ENCODE measurements at places on chromosomes 6 and 20.
A peak's percentile ranks its signal among the peaks of the same experiment; 100 is the strongest.

DNA sequence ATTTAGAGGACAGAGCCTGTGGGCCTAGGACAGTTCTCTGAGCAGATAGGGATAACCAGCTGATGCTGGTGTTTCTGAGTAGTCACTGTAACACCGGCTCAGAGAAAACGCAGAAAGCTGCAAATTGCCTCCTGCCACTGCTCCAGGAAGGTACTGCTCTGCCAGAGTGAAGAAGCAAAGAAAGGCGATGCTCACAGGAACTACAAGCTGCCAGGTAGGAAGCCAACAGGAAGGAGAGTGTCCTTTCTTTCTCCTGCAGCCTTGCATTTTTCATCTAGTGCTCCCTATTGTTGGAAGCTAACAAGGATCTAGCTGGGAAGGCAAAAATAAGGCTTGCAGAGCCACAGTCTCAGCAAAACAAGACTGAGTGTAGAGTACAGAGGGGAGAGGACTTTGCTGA lies 70.7 kb upstream of the RAB32 start:
- DNase-seq, result no peak

GRCh38 chr20:18174906-18175683 lies 37.4 kb downstream of the KAT14 start:
- no peak for DNase-seq

- DNase-seq, result no peak
Measured at GRCh38 chr6:108677357-108677756, 116.6 kb downstream of the FOXO3 start.

- no peak for DNase-seq
Measured at GRCh38 chr20:56424931-56425330, 12.9 kb downstream of the CASS4 start.

DNA sequence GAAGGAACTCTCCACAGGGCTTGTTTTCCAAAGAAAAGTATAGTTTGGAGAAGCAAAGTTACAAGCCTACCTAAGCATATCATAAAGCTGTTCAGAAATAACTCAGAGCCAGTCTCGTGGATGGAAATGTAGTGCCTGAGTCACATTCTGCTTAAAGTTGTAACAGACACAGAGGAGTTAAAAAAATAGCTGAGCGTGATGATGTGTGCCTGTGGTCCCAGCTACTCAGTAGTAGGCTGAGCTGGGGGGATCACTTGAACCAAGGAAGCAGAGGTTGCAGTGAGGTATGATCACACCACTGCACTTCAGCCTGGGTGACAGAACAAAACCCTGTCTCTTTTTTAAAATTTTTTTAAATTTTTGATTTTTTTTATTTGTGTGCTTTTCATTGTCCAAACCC lies 6.6 kb downstream of the ALDH5A1 start:
- no peak for DNase-seq

DNA sequence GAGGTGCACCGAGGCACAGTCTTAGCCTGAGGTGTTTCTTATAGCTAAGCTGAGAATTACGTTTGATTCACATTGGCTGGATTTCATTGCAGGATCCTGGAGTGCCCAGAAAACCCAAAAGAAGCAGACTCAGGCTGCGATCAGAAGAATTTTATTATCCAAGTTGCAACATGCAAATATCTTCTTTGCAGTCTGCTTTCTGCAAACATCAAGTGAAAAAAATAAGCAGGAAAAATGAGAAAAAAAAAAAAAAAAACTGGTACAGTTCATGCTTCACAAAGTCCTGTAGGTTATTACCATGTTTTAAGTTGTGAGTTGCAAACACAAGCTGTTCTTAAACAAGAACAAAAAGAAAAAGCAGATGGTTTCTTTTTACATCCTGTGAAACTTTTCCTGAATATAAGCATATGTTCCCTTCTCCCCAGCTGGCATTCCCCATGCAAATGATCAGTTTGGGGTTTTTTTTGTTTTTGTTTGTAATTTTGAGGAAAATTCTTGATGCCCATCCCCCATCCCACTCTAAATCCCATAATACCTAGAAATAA lies 349.0 kb downstream of the CBLN4 start:
- no peak for DNase-seq

DNA sequence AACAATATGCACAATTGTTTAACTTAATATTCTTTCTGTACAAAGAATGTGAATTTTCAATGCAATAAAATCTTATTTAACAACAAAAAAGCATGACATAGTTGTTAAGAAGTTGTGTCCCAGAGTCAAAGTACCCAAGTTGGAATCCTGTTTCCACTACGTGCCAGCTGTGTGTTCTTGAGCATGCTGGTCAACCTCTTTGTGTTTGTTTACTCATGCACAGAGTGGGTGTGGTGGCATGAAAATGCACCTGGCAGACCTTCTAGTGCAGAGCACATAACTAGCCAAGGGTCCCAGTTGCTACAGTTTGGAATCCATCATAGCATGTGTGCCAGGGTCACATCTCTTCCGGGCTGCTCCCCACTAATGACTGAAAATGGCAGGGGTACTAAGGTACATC lies 24.7 kb upstream of the MOCS1 start:
- no peak for DNase-seq

GRCh38 chr20:45345104-45345936 lies 2.9 kb downstream of the SDC4 start:
- DNase-seq, result no peak

GRCh38 chr6:2448826-2449571 lies 203.6 kb upstream of the GMDS start:
- DNase-seq, result peak; percentile 11

- no peak for DNase-seq
Measured at GRCh38 chr20:17228624-17229061, 1.8 kb downstream of the PCSK2 start.

DNA sequence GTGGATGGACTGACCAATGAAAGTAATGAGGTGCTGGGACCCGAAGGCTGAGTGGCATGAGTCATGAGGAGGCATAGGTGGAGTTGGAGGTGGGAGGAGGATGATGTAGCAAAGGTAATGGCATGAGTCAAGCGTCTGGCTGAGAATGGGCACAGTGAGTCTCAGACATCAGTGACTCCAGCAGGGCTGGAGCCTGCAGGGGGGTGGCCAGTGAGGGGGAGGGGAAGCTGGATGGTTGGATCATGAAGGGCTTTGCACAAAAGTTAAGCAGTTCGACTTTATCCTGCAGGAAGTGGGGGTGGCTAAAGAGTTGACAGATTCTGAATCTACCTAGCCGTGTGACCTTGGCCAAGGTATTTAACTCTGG lies 99.0 kb upstream of the IYD start:
- DNase-seq, result no peak

GRCh38 chr6:1437553-1438406 lies 48.4 kb downstream of the FOXF2 start:
- DNase-seq, result no peak

GRCh38 chr6:62805431-62805830 lies 405.8 kb upstream of the FKBP1C start:
- DNase-seq, result no peak

- no peak for DNase-seq
Measured at GRCh38 chr6:138677538-138677937, 96.0 kb upstream of the CCDC28A start.

GRCh38 chr6:100721256-100721655 lies 159.9 kb downstream of the ASCC3 start:
- no peak for DNase-seq

DNA sequence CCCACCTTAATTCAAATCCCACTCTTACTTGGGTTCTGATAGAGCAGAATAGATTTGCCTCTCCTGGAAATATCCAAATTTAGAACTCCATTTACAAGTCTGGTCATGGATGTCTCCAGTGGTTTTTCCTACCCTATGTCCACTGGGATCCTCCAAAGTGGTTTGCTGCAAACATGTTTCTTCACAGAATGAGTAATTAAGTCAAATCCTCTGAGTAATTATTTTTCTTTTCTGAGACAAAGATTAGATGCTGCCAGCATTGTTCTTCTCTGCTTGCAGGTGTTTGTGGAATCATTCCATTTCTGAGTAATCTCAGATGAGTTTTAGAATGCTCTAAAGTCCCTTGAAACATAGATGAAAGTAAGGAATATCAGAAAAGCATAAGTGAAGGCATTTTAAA lies 21.9 kb downstream of the DTD1 start:
- DNase-seq, result no peak

DNA sequence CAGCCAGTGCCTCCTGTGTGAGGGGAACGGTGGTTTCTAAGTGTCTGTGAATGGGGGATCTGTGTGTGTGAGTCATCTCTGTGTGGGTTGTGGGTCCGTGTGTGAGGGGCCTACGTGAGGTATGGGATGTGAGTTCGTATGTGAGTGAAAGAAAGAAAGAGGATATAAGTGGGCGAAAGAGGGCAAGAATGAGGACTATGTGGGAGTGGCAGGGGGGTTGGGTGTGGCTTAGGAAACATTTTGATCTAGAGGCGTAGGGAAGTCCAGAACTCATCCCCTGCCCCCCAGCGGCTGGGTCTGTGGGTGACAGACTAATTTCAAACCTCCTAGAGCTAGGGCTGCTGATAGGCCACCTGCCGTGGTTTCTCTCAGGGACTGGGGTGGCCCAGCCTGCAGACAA lies 35.5 kb downstream of the DHX35 start:
- peak; percentile 60 for DNase-seq

DNA sequence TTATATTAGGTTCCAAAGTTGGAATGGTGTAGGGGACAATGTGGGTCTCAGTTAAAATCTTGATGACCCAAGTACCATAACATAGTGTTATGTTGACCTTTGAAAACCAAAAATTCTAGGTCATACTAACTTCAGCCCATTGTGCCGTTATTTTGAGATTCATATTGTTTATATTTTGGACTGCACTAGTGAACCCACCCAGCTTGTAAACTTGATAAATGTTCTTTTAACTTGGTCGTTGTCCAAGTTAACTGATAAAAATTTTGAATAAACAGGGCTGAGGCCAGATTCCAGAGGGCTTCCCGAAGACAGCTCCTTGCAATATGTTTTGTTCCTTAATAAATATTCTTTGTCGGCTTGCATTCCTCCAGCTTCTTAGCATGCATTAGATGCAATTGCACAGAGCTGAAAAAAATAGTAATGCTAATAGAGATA lies 90.3 kb downstream of the BCAS1 start:
- DNase-seq, result no peak

DNA sequence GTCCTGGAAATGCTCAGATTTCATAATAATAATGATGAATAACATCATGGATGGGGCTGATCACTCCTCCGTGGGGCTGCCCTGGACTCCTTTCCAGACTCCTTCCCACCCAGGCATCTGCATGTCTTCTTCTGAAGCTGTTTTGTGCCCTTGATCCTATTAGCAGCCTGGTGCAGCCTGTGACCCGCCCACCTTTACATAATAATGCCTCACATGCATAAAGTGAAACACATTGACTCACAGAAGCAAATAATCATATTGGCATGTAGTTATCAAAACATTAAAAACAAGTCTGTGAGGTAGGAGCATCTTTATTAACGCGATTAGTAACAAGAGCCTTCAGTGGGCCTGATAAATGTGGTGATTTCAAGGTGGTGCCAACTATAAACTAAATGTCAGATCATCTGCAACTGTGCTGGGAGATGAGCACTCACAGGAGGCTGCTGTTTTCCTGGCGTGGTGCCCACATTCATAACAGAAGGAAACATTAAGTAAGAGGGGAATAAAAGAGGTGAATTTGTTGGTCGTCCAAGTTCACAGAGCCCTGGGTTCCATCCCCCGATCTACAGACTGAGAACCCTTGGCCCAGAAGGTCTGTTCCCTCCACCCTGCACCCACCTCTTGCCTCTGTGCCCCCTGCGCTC lies 344.7 kb downstream of the CDH4 start:
- no peak for DNase-seq

DNA sequence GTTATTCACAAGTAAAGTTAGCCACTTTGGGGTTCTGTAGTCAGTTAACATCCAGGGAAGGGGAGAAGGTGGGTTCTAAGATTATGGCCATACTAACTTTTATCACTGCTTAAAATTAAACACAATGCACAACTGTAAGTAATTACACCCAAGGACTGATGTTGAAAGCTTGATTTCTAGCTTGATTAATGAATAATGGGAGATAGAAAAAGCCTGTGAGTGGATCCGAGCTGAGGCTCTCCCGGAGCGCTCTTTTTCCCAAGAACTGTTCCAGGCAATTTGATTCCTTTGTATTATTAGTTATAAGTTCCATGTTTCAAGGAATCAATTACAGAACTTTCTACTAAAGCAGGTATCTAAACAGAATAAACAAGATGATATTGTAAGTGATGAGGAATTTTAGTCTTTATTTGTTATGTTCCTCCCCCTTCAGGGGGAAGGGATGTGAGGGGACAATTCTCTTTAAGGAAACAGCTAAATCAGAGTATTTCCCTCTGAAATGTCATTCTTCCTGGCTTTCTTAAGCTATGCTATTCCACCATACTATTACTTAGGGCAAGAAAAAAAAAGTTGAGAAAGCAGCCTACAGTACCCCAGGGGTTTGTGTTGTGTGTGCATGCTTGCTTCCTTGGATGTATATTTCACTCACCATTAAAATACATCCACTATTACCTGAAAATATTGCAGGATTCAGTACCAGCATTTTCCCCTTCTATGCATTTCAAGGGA lies 3.8 kb downstream of the TSHZ2 start:
- no peak for DNase-seq

GRCh38 chr20:47730744-47731143 lies 54.5 kb downstream of the SULF2 start:
- DNase-seq, result no peak

DNA sequence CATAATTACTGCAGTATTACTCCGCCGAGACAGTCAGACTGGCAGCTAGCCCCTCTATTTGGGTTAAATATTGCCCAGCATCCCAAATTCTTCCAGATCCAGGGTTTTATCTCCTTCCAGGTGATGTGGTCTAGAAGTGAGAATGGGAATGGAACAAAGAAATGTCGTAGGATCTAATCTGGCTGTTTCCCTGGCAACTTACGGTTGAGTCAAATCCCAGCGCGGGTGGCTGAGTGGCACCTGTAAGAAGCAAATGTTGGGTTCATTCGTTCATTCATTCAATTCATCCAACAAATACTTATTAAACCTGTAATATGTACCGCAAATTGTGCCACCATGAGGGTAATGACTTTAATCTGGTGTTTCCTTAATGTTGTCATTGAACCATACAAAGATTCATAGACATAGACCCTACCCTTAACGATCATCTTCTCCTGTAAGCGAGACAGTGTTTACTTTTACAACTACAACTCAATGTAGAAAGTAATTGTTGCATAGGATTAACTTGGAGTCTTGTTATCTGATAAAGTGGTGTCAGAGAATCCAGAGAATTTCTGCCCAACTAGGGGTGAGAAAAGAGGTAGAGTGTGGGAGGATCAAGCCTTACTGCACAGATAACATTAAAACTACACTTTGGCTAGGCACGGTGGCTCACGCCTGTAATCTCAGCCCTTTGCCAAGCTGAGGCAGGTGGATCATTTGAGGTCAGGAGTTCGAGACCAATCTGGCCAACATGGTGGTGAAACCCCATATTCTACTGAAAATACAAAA lies 91.3 kb upstream of the ADGRF1 start:
- no peak for DNase-seq

DNA sequence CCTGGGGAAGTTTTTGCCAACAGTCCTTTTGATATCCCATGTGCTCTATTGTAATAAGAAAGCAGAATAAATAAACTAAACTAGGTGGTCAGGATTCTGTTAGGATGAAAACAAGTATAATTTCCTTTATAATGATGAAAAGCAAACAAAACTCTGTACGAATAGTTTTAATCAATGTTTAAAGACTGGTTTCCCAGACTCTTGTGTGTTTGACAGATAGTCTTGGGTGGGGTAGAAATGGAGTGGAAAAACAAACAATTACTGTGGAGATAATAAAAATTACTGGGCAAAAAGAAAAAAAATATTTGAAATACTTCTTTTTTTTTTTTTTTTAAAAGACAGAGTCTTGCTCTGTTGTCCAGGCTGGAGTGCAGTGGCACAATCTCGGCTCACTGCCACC lies 152.1 kb upstream of the FLRT3 start:
- DNase-seq, result no peak

Data from stimulated activated CD4-positive, alpha-beta T cell treated with anti-CD3 and anti-CD28 coated beads, Interleukin-2, amount 100 ng/mL, for 24 hours (primary cell).